ENCODE measurements at places on chromosomes 16 and 17. TPM values are rescaled to one million over a fixed set of nuclear protein-coding genes. Genes with fewer than 3 reads are reported as not detected.

Gene CCDC102A
- total RNA-seq: 5.7 TPM

Gene TNFRSF13B
- total RNA-seq: not detected

Gene ZNF750
- not detected for total RNA-seq

Gene CCL3
- total RNA-seq: not detected

Gene NPIPB13
- total RNA-seq: 3.0 TPM

Gene LDHD
- 0.63 TPM for total RNA-seq

Gene GAS2L2
- total RNA-seq: 0.11 TPM

Gene SLC6A2
- not detected for total RNA-seq

Gene FAM117A
- 1.3 TPM for total RNA-seq

Gene LGALS9B
- not detected for total RNA-seq

Gene C16orf89
- not detected for total RNA-seq

Gene ZPBP2
- total RNA-seq: not detected

Gene HOXB2
- 0.55 TPM for total RNA-seq

Gene GP1BA
- not detected for total RNA-seq

Gene SLC38A8
- not detected for total RNA-seq

Gene TBC1D3K
- total RNA-seq: not detected

Gene LITAFD
- not detected for total RNA-seq

Gene ADCY9
- 8.5 TPM for total RNA-seq

Gene HIC1
- total RNA-seq: 1.5 TPM

Gene TELO2
- total RNA-seq: 43.6 TPM

Gene CASKIN2
- 8.2 TPM for total RNA-seq

Gene KCNH4
- total RNA-seq: 0.43 TPM
